ENCODE measurements at places on chromosomes 16 and 17.
A peak's percentile ranks its signal among the peaks of the same experiment; 100 is the strongest.

DNA sequence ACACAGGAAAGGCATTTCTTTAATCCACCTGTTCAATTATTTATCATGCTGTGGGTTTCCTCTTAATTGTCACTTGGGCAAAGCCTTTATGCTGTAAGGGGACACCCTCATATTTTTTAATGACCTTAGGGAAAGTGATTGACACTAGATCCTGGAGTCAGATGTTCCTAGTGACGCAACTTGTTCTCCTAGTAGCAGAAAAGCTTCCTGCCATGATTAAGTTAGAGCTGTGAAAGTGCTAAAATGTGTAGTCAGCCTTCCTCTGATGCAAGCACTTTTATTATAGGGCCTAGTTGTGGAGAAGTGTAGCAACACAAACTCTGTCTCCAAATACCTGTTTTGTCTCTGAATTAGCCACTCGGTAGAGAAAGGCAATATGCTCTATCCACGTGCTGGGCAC lies 12.3 kb downstream of the TMEM100 start:
- DNase-seq: no peak

GRCh38 chr17:46929413-46929812 lies 6.5 kb downstream of the GOSR2 start:
- DNase-seq: no peak

- DNase-seq: no peak
Observed at GRCh38 chr17:21505819-21506815, 130.0 kb downstream of the KCNJ12 start.

DNA sequence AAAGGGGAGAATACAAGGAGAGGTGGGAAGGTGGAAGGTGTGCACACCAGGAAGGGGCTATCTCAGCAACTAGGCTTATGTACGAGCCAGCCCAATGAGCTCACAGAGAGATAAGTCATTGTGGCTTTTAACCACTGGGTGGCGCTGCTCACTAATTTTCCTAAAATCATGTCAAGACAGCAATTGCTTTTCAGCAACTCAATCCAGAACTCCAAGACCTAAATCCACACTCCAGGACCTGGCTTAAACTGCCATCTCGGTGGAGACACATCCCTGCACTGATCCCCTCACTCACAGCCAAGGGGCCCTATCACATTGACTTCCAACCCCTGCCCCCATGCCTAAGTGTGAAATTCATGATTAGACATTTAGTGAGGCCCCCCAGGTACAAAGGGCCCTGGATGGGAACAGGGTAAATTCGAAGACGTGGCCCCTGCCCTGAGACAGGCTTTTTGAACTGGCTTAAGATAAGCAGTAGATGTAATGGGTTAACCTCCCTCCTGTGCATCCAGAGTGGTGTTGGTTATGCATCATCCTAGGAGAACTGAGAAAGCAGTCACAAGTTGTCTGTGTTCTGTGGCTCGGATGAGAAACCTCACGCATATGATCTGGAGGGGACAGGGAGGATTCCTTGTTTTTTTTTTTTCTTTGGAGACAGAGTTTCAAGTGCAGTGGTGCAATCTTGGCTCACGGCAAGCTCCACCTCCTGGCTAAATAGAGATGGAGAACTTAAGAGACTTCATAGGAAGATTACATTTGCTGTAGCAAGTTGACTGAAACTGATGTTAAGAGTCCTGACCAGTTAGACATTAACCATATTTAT lies 11.5 kb downstream of the CCL16 start:
- DNase-seq: peak; percentile 87

- no peak for DNase-seq
Observed at GRCh38 chr16:47626246-47626645, 165.1 kb downstream of the PHKB start.

- no peak for DNase-seq
Observed at GRCh38 chr17:8141741-8142140, 10.5 kb downstream of the PER1 start.

GRCh38 chr16:63995025-63995424 lies 1126.8 kb downstream of the CDH11 start:
- DNase-seq: no peak

DNA sequence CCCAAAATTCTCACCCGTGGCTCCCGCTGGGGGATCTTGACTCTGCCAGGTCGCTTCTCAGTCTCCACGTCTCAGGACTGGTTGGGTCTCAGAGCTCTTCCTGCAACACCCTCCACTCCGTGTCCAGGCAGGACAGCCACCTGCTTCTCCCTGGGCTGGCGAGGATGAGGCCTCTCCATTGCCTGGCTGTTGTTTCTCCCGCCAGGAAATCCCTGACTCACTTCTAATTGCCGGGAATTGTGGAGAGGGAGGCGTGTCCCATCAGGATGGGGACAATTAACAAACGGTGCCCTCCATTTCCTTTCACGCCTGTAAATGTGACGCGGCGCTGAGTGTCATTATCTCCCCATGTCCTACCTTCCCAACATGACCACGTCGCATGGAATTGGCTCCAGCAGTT lies 204.5 kb downstream of the RBFOX3 start:
- DNase-seq: no peak

DNA sequence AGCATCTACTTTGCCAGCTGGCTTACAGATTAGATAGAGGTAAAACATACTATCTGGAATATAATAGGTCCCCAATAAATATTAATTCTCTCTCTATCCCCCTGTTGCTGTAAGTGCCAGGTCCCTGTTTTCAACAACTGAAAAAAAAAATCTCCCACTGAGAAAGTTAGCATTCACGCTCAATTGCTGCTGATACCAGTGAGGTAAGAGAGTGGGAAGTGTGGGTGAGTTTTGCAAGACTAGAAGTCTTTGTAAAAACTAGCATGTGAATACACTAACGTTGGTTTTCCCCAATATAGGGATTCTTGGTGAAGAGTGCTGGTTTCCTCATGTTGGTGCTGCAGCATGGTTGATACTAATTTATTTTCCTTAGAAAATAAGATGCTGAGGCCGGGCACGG lies 11.7 kb upstream of the TAOK1 start:
- DNase-seq: no peak

GRCh38 chr17:2697611-2698162 lies 13.9 kb downstream of the CLUH start:
- no peak for DNase-seq

DNA sequence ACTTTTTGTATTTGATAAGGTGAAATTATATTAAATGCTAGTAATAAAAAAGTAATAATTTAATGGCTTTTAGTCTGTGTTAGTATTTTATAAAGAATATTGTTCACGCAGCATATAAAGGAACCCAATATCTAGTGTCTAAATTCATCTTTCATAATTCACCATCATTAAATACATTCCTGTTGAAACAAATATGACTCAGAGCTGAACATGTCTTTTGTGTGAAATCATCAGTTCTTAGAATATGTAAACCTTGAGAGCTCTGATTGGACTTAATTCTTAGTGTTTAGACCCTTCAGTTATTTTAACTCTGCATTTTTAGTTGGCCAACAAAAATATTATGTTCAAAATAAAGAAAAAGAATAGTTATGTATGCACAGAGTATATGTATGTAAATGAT lies 71.8 kb downstream of the ABHD15 start:
- DNase-seq: no peak

DNA sequence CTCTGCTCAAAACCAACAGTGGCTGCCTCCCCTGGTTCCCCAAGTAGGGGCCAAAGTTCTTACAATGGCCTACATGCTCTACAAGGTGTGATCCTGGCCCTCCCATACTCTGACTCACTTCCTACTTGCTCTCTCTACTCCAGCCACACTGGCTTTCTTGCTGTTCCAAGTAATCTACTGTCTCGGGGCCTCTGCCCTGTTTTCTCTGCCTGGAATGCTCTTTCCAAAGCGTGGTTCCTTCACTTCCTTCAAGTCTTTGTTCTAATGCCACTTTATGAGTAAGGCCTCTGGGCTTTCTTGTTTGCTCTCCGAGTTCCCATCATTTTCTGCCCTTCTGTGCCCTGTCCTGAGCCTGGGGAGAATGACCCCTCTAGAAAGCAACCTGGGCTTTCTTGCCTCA lies 4.1 kb upstream of the CDH3 start:
- DNase-seq: peak; percentile 57

DNA sequence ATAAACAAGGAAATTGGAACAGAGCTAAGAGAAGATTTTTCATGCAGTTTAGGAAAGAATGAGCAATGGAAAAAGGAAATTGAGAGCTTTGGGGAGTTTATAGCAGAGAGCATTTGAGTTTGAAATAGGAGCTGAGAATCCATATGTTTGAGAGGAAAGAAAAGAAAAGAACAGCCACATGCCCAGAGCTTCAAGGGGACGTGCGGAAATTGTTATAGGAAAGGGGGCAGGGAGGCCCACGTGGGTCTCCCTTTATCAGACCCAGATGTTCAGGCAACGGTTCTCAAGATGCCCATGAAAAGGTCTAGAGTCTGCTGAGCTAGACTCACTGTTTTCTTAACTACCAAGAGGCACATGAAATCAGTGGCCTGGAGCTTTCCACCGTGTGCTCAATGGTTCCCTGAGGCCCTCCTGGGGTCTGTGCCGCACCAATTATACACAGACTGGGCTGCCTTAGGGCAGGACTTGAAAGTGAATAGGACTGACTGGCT lies 31.2 kb downstream of the CHD9 start:
- peak; percentile 72 for DNase-seq

- no peak for DNase-seq
Observed at GRCh38 chr17:35160354-35161201, 13.0 kb downstream of the UNC45B start.
